ENCODE measurements at places on chromosomes 3 and 15. TPM values are rescaled to one million over a fixed set of nuclear protein-coding genes. Genes with fewer than 3 reads are reported as not detected.
A peak's percentile ranks its signal among the peaks of the same experiment; 100 is the strongest.

- no peak for DNase-seq
- no peaks in the 10 kb centered on the region for H3K36me3 ChIP-seq
- no peak overlapping the region for H3K27ac ChIP-seq
- H3K4me1 ChIP-seq, result no peaks in the 10 kb centered on the region
Observed at GRCh38 chr15:73504885-73505284, 61.9 kb downstream of the REC114 start.

- peak overlapping the region; percentile 75 for H3K4me3 ChIP-seq
- peaks cover 5% of the 10 kb centered on the region for H3K27me3 ChIP-seq
- peak overlapping the region; percentile 84 for H3K27ac ChIP-seq
- DNase-seq, result no peak
Observed at GRCh38 chr3:78974181-78974790, 793.5 kb downstream of the ROBO1 start.

- H3K4me3 ChIP-seq, result no peak overlapping the region
- DNase-seq, result no peak
- peaks cover 6% of the 10 kb centered on the region for H3K36me3 ChIP-seq
Observed at GRCh38 chr15:36221992-36222391, 357.4 kb upstream of the CDIN1 start.

The CYP19A1 gene
- total RNA-seq, result not detected

GRCh38 chr3:170108955-170109354 is 71.2 kb downstream of the GPR160 start:
- no peaks in the 10 kb centered on the region for H3K36me3 ChIP-seq
- H3K4me1 ChIP-seq, result no peaks in the 10 kb centered on the region
- no peak for DNase-seq
- H3K27ac ChIP-seq, result no peak overlapping the region

DNA sequence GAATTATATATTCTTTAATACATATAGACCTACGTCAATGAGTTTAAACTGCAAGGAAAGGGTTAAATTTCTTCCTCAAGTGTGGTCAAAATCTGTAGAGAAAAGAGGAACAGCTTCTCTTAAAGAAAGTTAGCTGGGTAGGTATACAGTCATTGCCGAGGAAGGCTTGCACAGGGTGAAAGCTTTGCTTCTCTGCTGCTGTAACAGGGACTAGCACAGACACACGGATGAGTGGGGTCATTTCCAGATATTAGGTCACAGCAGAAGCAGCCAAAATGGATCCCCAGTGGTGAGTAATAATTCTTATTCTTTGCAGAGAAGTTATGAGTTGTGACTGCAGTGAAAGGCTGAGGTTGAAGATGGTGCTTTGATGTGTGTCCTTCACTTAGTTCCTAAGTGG is at the start of gene CD86:
Gene CD86, plus strand, starts transcription at position 148 of the 400 bp plus-strand sequence. Its CDS starts 128 bp downstream, at position 276.
- no peaks in the 10 kb centered on the region for H3K4me1 ChIP-seq
- no peak for DNase-seq
- H3K27ac ChIP-seq, result no peak within 1 kb of the TSS
- no peak within 1 kb of the TSS for H3K4me3 ChIP-seq

DNA sequence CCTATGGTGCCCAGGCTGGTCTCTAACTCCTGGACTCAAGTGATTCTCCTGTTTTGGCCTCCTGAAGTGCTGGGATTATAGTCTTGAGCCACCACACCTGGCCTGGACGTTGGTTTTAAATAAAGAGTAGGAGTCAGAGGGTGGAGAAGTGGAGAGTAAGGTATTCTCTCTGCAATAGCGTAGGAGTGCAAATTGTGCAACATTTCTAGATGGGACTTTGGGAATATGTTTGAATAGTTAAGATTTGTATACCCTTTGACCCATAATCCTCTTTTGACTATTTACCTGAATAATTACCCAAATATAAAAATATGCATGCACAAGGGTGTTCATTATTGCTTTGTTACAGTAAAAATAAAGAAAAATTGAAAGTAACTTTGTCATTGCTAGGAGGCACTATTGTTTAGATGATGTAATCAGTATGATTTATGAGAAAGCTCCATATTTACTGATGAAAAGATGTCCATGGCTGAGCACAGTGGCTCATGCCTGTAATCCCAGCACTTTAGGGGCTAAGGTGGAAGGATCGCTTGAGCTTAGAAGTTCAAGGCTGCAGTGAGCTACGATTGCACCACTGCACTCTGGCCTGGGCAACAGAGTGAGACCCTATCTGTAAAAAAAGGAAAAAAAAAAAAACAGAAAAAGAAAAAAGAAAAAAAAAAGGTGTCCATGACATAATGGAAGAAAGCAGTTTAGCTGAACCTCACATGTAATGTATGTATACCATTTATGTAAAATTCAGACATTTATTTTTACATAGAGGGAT is 15.1 kb upstream of the XYLB start:
- H3K4me3 ChIP-seq, result no peak overlapping the region
- DNase-seq, result no peak
- H3K27me3 ChIP-seq, result no peaks in the 10 kb centered on the region
- no peaks in the 10 kb centered on the region for H3K4me1 ChIP-seq
- no peak overlapping the region for H3K27ac ChIP-seq

DNA sequence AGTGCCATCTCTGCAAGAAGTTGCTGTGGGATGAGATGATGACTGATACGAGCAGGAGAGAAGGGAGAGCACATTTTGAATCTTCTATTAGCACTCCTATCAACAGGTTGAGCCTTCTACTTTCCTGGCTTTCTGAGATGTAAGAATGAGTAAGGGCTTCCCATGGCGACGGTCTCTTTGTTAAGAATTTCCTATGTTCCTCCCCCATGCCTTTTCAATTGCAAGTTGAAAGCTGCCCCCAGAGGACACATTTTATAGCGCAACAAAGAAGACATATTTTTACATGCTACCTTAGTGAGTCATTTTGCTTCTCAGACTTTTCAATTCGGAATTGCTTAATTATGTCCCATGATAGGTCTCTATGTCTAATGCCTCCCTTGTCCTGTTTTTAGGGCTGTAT is 71.3 kb upstream of the LRTM1 start:
- H3K27ac ChIP-seq, result peak overlapping the region; percentile 88
- DNase-seq, result no peak
- peaks cover 14% of the 10 kb centered on the region for H3K4me1 ChIP-seq
- H3K4me3 ChIP-seq, result no peak overlapping the region
- no peaks in the 10 kb centered on the region for H3K36me3 ChIP-seq

GRCh38 chr3:99940350-99940749 is 122.7 kb downstream of the CMSS1 start:
- no peak overlapping the region for H3K27ac ChIP-seq
- no peak overlapping the region for H3K4me3 ChIP-seq
- DNase-seq, result no peak
- H3K4me1 ChIP-seq, result peaks cover 14% of the 10 kb centered on the region

DNA sequence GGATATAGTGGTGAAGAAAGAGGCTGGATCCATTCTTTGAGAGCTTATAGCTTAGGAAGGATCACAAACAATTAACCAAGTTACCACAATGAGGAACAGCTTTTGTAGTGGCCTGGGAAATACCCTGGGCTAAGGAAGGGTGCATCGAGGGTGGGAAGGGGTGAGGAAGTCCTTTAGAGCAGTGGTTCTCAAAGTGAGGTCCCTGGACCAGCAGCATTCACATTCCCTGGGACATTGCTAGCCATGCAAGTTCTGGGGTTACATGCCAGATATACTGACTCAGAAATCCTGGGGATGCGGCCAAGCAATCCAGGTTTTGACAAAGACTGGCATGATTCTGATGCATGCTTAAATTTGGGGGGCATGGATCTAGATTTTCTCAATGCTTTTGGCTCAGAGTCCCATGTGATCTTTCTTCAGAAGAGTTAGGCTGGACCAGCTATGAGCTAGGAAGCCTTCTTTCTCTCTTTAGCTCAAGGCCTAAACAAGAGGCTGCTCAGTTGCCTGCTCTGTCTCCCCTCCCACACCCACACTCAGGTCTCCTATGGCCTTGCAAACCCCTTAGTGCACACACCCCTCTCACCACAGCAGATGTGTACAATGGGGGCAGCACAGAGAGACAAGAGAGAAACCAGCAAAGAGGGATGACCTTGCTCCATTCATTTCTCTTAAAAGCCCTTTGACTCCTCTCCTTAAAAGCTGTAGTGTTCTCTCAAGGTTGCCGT is 1.8 kb upstream of the CCR1 start:
- no peak overlapping the region for H3K27ac ChIP-seq
- no peak for DNase-seq
- no peaks in the 10 kb centered on the region for H3K36me3 ChIP-seq
- H3K4me1 ChIP-seq, result no peaks in the 10 kb centered on the region
- H3K27me3 ChIP-seq, result no peaks in the 10 kb centered on the region

GRCh38 chr3:122497425-122497824 is 17.3 kb downstream of the KPNA1 start:
- no peak overlapping the region for H3K4me3 ChIP-seq
- H3K4me1 ChIP-seq, result peaks cover 6% of the 10 kb centered on the region
- no peak overlapping the region for H3K27ac ChIP-seq
- no peaks in the 10 kb centered on the region for H3K27me3 ChIP-seq
- H3K36me3 ChIP-seq, result no peaks in the 10 kb centered on the region

- peaks cover 2% of the 10 kb centered on the region for H3K27me3 ChIP-seq
- H3K4me1 ChIP-seq, result no peaks in the 10 kb centered on the region
- H3K4me3 ChIP-seq, result no peak overlapping the region
- H3K27ac ChIP-seq, result no peak overlapping the region
Observed at GRCh38 chr3:147886879-147887278, 477.7 kb downstream of the ZIC1 start.

The TICRR gene
- total RNA-seq, result 2.7 TPM

The GAP43 gene
- total RNA-seq, result 684 TPM

- DNase-seq, result no peak
- H3K27ac ChIP-seq, result no peak overlapping the region
- H3K4me3 ChIP-seq, result no peak overlapping the region
- H3K27me3 ChIP-seq, result peaks cover 2% of the 10 kb centered on the region
Observed at GRCh38 chr3:71415681-71416122, 167.8 kb downstream of the FOXP1 start.

The POTEB gene
- total RNA-seq, result not detected

The GP5 gene
- 0.15 TPM for total RNA-seq

The NRROS gene
- 0.42 TPM for total RNA-seq

DNA sequence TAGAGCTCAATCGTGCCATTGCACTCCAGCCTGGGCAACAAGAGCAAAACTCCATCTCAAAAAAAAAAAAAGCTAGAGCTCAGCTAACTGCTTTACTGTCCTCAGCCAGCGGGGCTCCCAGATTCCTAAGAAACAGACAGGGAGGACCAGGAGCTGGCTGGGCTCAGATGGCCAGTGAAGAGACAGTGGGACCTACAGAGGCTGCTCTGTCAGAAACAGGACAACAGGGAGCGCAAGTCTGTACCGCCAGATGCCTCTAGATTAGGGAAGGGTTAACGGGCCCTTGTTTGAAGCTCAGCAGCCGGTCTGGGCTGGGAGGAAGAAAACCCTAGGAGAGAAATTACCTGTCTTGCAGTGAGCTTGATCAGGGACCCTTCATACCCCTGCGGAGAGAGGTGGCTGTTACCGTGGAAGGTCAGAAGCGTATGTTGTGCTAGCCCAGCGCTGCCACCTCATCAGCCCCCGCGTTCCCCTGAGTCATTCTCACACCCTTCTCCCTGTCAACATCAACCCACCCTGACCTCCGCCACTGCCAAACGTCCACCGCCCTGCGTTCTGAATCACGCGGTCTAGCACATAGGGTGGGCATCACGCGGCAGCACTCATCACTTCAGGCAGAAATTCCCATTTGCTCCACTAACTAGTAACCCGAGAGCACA is 25.3 kb downstream of the RBPMS2 start:
- H3K4me1 ChIP-seq, result peaks cover 8% of the 10 kb centered on the region
- peak; percentile 43 for DNase-seq

GRCh38 chr15:60426870-60427508 is 29.2 kb upstream of the ANXA2 start:
- DNase-seq, result no peak
- H3K36me3 ChIP-seq, result no peaks in the 10 kb centered on the region
- no peaks in the 10 kb centered on the region for H3K4me1 ChIP-seq

GRCh38 chr3:104126463-104126862 is 1240.2 kb upstream of the ALCAM start:
- no peak for DNase-seq
- H3K4me3 ChIP-seq, result no peak overlapping the region
- H3K27me3 ChIP-seq, result no peaks in the 10 kb centered on the region
- peaks cover 9% of the 10 kb centered on the region for H3K36me3 ChIP-seq
- no peaks in the 10 kb centered on the region for H3K4me1 ChIP-seq

DNA sequence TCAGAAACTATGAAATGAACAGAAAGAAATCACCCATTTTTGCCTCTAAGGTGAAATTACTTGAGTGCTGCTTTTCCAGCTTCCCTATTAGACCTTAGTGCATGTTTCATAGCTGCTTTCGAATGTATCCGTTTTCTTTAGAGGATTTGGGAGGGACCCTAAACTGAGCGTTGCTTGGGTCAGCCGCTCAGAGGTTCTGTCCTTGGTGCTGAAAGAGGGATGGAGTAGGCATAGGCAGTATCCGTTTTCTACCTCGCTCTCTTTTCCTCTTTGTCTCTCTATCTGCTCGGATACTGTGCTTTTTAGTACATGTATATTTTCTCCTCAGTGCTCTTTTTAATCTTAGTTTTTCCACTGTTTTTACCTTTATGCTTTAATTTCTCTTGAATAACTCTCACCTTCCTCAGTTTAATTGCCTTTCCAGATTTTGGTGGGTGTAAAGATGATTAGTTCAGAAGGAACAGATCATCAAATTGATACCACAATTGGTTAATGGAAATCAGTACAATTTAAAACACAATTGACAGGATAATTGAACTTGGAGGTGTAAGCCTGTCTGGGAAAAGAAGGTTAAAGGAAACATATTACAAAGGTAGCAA is at the start of gene DRD3:
Gene DRD3, minus strand, starts transcription at position 283 of the 599 bp plus-strand sequence. CDS start 7,060 bp downstream, outside the sequence.
- no peak for DNase-seq
- H3K27me3 ChIP-seq, result no peaks in the 10 kb centered on the region
- H3K4me1 ChIP-seq, result no peaks in the 10 kb centered on the region

The PPM1L gene
- total RNA-seq, result 81.4 TPM

DNA sequence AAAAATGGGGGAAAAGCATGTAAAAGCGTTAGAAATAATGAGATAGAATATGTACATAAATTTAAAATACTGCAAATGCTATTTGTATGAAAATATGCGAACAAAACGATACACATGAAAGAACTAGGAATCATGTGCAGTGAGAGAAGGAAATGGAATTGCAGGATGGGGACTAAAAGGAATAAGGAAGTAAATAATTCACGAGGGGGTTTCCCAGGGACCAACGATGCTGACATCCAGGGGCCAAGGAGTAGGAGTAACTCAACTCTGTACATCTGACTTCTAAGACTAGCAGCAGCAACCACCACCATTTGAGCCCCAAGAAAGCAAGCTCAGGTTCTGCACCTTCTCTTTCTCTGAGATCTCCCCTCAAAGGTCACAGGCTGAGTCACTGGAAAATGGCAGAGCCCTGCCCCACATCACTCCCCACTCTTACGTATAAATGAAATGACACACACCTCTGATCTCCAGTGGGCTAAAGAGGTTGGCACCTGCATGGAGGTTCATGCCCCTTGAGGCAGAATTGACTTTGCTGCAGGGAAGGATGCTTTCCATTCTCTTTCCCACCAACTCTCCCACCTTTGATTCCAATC is 100.0 kb upstream of the DLG1 start:
- no peak overlapping the region for H3K27ac ChIP-seq
- no peak overlapping the region for H3K4me3 ChIP-seq
- no peaks in the 10 kb centered on the region for H3K27me3 ChIP-seq
